ENCODE measurements at places on chromosomes 3 and 15.

- no peak for DNase-seq
Measured at GRCh38 chr3:141052201-141053069, 1.3 kb downstream of the SPSB4 start.

DNA sequence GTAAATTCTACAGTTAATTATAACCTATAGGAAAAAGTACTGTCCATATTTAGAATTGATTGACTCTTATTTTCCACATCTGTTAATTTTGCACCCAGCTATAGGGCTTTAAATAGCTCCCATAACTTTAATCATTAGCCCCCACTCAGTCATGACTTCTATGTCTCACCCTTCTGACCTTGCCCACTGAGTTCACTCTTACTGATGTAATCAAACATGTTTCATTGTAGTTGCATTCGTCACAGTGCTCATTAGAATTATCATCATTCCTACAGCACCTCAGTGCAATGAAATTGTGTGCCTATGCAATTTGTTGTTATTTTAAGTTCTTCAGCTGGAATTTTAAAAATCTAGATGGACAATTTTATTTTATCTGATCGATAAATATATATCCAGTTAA is 151.4 kb downstream of the TIGIT start:
- no peak for DNase-seq

DNA sequence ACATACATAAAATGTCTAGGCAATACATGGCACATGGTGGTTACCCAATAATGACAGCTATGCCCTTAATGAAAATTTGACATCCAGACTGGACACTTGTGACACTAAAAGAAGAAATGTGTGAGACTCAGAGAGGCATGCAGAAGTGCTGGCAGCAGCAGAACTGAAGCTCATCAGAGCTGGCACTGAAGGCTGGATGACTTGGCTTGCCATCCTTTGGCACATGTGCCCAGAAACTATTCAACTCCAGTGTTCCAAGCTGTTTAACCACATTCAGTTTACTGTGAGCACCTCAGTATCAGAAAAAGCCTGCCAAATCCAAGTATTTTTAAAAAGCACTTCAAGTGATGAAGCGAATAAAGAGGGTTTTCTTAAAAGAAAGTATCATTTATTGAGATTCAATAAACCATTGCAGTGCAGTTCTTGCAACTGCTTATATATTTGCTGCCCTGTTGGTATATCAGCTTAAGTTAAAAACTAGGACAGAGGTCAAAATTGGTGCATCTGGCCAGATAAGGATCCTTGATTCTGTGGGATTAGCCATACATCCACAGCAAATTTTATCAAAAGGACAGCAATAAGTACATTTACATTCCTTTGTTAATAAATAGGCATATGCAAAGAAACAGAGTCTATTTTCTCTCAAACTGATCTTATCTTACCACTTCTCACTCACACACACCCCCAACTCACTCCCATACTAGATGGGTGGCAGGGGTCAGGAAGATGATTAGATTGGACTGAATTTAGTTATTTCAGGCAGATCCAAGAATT is 15.8 kb downstream of the IGSF11 start:
- no peak for DNase-seq

- DNase-seq = no peak
Measured at GRCh38 chr15:31385736-31386135, 59.1 kb downstream of the KLF13 start.

DNA sequence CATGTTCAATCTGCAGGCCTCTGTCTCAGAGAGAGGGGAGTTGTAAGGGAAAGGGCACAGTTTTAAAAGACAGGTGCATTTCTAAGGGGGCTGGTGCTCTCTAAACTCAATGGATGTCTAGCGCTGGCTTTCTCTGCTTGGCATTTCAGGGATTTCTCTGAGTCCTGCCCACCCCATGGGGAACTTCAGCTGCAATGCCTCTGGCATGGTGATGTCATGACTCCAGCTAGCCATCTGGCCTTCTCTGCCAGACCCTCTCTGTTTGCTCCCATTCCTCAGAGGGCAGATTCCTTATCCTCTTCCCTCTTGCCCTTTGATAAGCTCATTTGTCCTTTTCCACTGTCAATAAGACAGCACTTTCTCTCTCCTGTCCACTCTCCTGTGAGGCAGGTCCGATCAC is 40.8 kb downstream of the RPLP1 start:
- no peak for DNase-seq

GRCh38 chr3:152405915-152406802 is 137.4 kb downstream of the MBNL1 start:
- no peak for DNase-seq

DNA sequence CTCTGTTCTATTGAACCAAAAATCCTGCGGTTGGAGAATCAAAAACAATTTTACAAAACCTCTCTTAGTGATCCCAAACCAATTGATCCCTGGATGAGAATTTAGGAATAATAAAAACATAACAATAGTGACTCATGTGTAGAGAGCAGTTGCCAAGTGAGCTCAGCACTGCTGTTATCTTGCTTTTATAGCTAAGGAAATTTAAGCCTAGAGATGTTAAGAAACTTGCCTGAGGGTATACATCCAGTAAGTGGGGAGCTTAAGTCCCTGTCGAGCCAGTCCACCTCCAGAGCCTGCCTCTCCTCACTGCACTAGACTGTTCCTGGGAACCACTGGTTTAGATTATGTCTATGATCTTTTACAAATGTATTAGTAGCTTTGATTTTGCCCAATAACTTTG is 358.4 kb upstream of the LMCD1 start:
- no peak for DNase-seq

DNA sequence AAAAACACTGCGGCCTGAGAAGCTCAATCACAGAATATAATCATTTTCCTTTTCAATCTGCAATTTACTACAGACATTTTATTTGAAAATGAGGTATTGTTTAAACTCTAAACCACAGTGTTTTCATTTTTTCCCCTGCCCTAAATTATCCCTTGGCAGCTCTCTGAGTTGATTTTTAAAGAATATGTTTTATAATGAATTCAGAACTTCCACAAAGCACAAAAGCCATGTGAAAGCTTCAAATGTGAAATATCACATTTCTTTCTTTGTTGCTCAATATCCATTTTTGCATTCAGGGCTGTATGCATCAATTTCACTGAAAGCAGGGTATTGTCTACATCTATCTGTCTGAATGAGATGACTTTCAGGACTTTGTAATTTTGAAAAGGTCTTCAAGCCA is 813.6 kb upstream of the ALCAM start:
- DNase-seq = no peak

All from esophagus squamous epithelium (tissue), 5 donors.